Activated gamma-delta T cell (primary cell): ENCODE measurements at places on chromosomes 3 and 15.

DNA sequence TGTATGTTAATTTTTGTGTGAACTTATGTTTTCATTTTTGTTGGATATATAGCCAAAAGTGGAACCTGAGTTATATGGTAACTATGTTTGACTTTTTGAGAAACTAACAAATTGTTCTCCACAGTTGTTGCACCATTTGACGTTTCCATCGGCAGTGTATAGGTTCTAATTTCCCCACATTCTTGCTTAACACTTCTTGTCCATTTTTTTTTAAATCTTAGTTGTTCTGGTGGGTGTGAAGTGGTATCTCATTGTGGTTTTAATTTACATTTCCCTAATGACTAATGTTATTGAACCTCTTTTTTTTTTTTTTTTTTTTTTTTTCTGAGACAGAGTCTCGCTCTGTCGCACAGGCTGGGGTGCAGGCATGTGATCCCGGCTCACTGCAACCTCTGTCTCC lies 8.0 kb downstream of the NISCH start:
- DNase-seq, result no peak

GRCh38 chr3:155890671-155891190 lies 20.3 kb downstream of the GMPS start:
- DNase-seq, result no peak

DNA sequence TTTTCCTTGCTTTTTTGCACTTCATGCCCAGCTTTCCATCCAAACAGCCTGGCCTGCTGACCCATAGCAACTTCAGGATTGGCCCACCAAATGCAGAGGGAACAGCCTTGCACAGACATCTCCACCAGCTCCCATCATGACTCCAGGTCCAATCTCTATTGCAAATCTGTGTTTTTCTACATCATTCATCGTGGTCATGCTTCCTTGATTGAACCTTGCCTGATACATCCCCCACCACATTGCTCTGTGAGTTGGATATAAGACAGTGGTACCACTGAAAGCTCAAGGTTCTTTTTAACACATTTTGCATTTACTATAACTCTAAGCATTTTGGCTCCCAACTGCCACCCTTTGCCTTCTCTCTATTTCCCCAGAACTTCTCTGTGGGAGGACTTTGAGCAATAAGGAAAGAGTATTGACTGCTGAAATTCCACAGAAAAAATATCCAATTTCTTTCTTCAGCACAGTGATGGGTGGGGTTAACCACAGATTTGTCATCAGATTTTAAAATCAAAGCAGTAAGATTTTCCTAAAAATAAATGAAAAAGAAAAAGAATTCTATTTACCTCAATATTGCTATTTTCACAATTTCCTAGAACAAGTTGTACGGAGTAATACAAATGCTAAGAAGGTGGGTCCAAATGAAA lies 114.6 kb upstream of the GALNT15 start:
- DNase-seq, result no peak

DNA sequence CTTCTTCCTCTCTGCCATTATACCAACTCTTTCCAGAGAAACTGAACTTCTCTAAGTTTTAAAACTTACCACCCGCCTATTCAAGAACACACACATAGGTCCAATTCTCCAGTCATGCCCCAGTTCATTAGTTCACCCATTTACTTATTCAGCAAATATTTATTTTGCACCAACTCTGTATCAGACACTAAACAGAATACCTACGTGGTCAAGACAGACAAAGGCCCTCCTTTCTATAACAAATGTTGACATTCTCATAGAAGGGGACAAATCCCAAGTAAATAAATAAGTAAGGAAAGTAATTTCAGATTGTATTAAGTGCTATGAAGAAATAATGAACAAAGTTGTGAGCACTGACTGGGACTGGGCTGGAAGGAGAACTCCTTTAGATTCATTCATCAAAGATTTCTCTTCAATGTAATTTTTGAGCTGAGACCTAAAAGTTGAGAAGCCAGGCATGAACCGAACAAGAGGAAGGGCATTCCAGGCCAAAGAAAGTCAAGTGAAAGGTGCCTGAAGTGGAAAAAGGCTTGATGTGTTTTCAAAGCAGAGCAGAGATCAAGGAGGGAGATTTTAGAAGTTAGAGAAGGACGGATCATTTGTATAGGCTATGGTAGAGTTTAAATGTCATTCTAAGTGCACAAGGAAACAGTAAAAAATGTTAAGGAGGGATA lies 120.4 kb downstream of the P3H2 start:
- DNase-seq, result no peak

GRCh38 chr3:58271901-58272501 lies 34.0 kb upstream of the RPP14 start:
- no peak for DNase-seq

- DNase-seq, result no peak
Observed at GRCh38 chr3:6680119-6680806, 180.7 kb upstream of the GRM7 start.

- no peak for DNase-seq
Observed at GRCh38 chr15:82060817-82061216, 15.0 kb upstream of the MEX3B start.

- DNase-seq, result no peak
Observed at GRCh38 chr3:195009616-195010015, 261.3 kb downstream of the XXYLT1 start.

GRCh38 chr3:110774496-110775265 lies 296.9 kb upstream of the NECTIN3 start:
- no peak for DNase-seq

- no peak for DNase-seq
Observed at GRCh38 chr3:32420126-32421038, 28.7 kb downstream of the CMTM7 start.

- DNase-seq, result no peak
Observed at GRCh38 chr15:43517354-43518196, at the start of gene MAP1A. Gene MAP1A, plus strand, starts transcription at chr15:43517608. Its CDS starts 3,866 bp downstream, at chr15:43521474.

DNA sequence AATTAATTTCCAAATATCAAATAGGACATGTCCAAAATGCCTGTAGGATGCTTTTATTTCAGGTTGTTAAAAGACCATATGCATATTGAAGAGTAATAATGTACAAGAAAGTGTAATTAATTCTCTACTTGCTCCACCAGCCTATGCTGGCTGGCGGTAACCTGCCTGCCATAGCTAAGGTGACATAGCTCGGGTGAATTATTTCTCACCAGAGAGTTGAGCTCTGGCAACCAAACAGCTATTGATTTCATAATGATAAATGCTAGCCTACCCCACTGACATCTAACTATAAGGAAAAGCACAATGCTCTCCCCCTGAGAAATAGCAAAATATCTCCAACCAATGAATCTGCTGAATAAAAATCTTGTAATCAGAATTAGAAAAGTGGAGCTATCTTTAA lies 48.9 kb downstream of the GADL1 start:
- DNase-seq, result no peak

DNA sequence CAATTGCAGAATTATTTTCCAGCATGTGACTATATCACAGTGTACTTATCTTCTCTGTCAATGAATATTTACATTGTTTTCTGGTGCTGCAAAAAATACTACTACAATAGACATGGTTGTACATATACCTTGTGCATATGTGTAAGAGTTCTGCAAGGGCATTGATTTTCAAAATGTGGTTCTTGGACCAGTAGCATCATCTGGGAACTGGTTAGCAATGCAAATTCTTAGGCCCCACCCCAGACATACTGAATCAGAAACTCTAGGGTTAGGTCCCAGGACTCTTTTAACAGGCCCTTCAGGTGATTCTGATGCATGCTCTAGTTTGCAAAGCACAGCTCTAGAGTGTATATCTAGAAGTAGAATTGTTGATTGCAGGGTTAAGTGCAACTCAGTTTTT lies 292.3 kb downstream of the ZNF621 start:
- no peak for DNase-seq

- no peak for DNase-seq
Observed at GRCh38 chr15:81334768-81335435, 11.0 kb upstream of the STARD5 start.

DNA sequence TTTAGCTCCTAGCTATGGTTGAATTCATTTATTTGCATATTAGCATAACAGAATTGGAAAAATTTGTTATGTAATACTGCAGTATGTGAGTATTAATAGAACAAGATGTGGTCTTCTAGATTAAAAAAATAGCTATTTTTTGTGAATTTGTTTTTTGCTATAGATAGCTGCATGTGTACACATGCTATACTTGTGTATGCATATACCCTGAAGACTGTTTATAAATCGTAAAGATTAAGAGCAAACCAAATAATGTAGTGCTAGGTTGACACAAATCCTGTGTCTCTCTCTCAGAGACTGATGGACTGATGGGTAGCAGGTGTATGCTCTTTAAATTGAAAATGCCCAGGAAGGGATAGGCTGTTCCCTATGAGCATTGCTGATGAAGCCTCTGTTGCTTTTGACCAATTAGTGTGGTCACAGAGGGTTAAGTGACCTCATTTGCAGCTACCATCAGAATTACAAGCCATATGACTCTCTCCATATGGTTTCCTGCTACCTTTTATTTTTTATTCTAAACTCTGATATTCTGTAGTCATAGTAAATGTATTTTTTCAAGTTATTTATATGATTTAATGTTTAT lies 9.0 kb downstream of the PLCL2 start:
- no peak for DNase-seq

GRCh38 chr3:88113311-88114162 lies 36.2 kb upstream of the C3orf38 start:
- DNase-seq, result no peak

GRCh38 chr3:122773944-122774509 lies 19.6 kb downstream of the HSPBAP1 start:
- no peak for DNase-seq

DNA sequence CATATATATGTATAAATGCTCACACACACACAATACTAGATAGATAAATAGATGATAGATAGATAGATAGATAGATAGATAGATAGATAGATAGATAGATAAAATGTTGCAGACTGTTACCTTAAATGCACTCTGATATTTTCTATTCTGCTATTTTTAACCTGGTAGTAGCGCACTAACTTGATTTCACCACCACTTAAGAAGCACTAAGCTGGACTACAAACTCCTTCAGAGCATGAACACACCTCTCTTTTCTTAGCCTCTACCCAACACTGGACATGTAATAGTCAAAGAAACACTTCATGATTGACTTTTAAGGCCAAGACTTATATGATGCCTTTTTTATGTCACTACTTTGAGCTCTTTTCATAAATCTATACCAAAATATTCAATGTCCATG lies 304.6 kb upstream of the UBE2E2 start:
- DNase-seq, result no peak

GRCh38 chr3:12840591-12841148 lies 695 bp downstream of the RPL32 start:
- no peak for DNase-seq
